ENCODE measurements at places on chromosomes 5 and 9.
A peak's percentile ranks its signal among the peaks of the same experiment; 100 is the strongest.

DNA sequence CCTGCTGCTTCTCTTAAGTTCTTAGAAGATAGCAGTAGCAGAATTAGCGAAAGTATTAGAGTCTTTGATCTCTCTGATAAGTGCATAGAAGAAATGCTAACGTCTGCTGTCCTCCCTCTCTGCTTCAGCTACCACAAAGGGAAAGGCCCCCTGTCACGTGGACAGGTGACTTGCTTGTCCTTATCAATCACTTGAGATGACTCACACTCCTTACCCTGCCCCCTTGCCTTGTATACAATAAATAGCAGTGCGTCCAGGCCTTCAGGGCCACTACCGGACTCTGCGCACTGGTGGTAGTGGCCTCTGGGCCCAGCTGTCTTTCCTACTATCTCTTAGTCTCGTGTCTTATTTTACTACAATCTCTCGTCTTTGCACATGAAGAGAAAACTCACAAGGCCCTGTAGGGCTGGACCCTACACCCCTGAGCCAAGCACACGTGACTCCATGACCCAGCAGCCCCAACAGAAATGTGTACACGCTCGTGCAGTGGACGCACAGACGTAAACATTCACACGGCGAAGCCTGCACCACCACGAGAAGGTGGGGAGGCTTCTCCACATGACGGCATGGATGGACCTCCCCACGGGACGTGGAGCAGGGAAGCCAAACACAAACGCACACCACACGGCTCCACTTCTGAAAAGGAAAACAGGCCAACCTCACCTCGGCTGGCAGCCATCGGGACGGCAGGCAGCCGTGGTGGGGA lies 38.3 kb downstream of the PNPLA7 start:
- no peak for DNase-seq

DNA sequence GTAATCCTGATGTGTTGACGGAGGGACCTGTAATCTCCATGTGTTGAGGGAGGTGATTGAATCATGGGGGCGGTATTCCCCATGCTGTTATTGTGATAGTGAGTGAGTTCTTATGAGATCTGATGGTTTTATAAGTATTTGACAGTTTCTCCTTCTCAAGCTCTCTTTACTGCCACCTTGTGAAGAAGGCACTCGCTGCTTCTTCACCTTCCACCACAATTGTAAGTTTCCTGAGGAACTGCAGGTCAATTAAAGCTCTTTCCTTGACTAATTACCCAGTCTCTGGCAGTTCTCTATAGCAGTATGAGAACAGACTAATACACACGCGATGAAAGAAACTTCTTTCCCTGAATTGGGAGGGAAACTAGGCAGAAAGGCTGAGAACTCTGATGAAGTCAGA lies 141.1 kb upstream of the RAD23B start:
- DNase-seq: peak; percentile 19

DNA sequence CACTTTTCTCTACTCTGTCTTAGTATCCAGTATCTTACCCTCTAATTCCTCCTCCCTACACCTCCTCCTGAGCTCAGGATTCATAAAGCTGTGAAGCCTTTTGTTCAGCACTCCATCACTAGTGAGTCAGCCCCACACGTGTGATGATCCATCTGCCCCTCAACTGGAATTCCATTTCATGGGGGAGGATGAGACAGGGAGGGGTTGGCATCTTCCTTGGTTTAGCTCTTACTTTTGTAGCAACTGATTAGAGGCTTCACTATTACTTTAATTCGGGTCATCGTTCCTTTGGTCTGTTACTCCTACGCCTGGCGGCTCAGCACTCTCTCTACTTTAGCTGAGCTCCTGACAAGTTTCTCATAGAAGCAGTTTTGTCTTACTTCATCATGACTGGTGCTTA lies 11.8 kb downstream of the BTNL8 start:
- no peak for DNase-seq

GRCh38 chr9:37309136-37309535 lies 113.4 kb upstream of the GRHPR start:
- DNase-seq: peak; percentile 20

DNA sequence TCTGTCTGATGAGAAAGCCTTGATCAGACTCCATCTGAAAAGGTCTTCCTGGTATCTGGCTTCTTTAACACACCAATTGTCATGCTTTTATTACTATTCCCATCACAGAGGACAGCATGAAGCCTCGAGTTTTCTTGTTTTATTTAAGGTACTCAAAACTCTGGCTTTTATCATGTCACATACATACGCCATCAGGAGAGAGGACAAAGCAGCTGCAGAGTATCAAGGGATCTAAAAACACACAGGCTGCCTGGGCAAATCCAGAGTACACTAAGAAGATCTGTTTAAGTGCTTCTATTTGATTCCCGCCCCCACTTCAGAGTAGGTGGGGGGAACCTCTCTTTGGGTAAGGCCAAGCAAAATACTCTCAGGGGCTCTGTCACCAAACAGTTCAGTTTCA lies 277.2 kb downstream of the SPOCK1 start:
- DNase-seq: no peak

GRCh38 chr5:3347741-3348140 lies 247.9 kb upstream of the IRX1 start:
- no peak for DNase-seq

DNA sequence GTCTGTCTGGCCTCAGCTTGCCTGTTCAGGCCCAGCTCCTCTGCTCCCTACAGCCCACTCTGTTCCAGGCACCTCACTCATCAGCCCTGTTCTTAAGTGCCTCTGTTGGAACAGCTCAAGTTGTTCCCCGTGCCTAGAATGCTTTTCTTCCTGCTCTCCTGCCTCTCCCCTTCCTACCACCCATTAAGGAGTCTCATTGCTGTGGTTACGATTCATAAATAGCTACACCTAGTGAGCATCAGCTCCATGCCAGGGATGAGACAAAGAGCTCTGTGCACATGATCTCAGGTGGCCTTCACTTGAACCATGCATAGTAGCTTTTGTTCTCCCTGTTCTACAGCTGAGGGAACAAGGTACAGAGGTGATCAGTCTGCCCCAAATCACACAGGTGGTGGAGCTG lies 54.3 kb downstream of the PSD2 start:
- no peak for DNase-seq

DNA sequence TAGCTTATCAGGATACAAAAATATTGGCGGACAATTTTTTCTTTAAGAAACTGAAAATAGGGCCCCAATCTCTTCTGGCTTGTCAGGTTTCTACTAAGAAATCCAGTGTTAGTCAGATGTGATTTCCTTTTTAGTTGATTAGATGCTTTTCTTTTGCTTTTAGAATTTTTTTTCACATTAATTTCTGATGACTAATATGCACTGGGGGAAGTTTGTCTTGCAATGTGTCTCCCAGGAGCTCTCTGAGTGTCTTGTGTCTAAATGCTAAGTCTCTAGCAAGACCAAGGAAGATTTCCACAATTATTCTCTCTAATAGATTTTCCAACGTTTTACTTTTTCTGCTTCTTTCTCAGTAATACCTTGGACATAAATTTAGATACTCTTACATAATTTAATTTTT lies 559.8 kb upstream of the TYRP1 start:
- DNase-seq: no peak

GRCh38 chr5:72020161-72020983 lies 86.9 kb upstream of the MAP1B start:
- DNase-seq: no peak

- DNase-seq: peak; percentile 9
Observed at GRCh38 chr5:141392429-141393198, at the start of gene PCDHGA8. PCDHGA8 (plus strand) TSS chr5:141392633; CDS start chr5:141392814, 181 bp downstream.

DNA sequence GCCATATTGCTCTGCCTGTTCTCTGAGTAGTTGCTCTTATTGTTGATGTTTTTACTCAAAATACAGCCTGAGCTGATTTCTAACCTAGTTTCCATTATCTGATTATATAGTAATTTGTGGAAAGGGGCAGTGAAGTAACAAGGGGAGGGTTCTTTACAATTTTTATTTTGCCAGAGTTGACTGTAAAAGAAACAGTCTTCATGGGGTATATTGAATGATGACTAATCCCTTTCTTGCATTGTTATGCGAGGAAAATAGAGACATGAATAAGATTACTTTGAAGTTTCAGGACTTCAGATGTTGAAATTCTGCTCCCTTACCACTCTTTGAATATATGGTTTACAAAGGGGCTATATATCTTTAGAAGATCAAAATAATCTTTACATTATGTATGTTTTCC lies 9.1 kb upstream of the LRRC70 start:
- DNase-seq: no peak

GRCh38 chr5:109868737-109869136 lies 179.0 kb downstream of the MAN2A1 start:
- DNase-seq: no peak

GRCh38 chr9:129280623-129281271 lies 102.7 kb upstream of the IER5L start:
- DNase-seq: no peak

DNA sequence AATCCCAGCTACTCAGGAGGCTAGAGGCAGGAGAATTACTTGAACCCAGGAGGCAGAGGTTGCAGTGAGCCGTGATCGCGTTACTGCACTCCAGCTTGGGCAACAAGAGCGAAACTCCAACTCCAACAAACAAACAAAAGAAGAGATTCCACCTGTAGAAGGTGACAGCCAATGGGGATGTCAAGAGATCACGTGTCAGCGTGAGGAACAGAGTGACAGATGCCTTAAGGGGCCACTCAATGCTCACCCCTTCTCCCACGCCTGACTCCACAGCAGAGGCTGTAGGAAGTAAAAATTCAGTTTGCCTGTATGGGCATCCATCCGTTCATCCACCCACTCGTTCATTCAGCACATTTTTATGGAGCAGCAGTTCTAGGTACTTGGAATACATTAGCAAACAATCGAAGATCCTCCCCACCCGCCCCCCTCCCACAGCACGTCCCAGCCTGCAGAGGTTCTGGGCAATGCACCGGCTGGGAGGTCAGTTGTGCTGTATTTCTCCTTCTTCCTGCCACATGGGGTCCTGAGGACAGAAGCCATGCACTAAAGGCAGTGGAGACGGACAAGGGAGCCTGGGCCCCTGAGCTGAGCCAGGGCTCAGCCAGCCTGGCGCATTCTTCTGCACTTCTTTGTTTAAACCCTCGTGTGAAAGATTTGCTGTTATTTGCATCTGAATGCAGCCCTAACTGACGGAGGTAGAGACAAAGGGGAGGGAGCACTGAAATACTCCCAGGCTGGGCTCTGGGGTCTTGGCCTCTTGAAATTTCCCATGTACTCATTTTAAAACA lies 11.3 kb upstream of the RNF130 start:
- DNase-seq: no peak

Measured in fibroblast of villous mesenchyme (primary cell).